A549 treated with RU486 at 1 μM for 4 hours (cell line): ENCODE measurements at places on chromosomes 3 and 15. TPM values are rescaled to one million over a fixed set of nuclear protein-coding genes. Genes with fewer than 3 reads are reported as not detected.

Gene PLAAT1
- total RNA-seq: not detected in 5 replicates

Gene IL16
- 0.09 to 0.18 TPM in 2 of 5 replicates, not detected in the others for total RNA-seq

Gene SPTBN5
- total RNA-seq: 0.08 to 0.32 TPM (median 0.22 TPM) in 5 replicates

Gene ZBTB20
- 0.09 to 1.2 TPM (median 0.77 TPM) in 5 replicates for total RNA-seq

Gene HHLA2
- 0.03 to 0.14 TPM (median 0.10 TPM) in 4 of 5 replicates, not detected in the other for total RNA-seq

Gene CERS3
- total RNA-seq: not detected in 5 replicates

Gene MYO5A
- total RNA-seq: 21.8 to 30.6 TPM (median 25.6 TPM) in 5 replicates

Gene FGD5
- 0.05 to 0.16 TPM in 2 of 5 replicates, not detected in the others for total RNA-seq

Gene SLC28A1
- total RNA-seq: 0.07 TPM in 1 of 5 replicates, not detected in the others

Gene LNP1
- 0.66 to 1.2 TPM (median 0.80 TPM) in 5 replicates for total RNA-seq

Gene RBP2
- not detected in 5 replicates for total RNA-seq

Gene TGM4
- total RNA-seq: 0.10 to 0.17 TPM in 2 of 5 replicates, not detected in the others

Gene MRAS
- 7.1 to 12.2 TPM (median 8.5 TPM) in 5 replicates for total RNA-seq

Gene RBPMS2
- 6.4 to 9.5 TPM (median 7.7 TPM) in 5 replicates for total RNA-seq

Gene TERC
- total RNA-seq: 0.44 TPM in 1 of 5 replicates, not detected in the others

Gene GPR62
- not detected in 5 replicates for total RNA-seq

Gene ANKRD63
- 0.31 to 0.80 TPM (median 0.44 TPM) in 4 of 5 replicates, not detected in the other for total RNA-seq

Gene MST1R
- 5.3 to 8.5 TPM (median 7.4 TPM) in 5 replicates for total RNA-seq

Gene SLC24A5
- total RNA-seq: not detected in 5 replicates

Gene CYP8B1
- not detected in 5 replicates for total RNA-seq

Gene SAMD7
- total RNA-seq: not detected in 5 replicates

Gene ZMYND10
- total RNA-seq: 0.87 to 1.4 TPM (median 1.1 TPM) in 5 replicates

Gene PIGBOS1
- total RNA-seq: 20.8 to 33.4 TPM (median 28.2 TPM) in 5 replicates

Gene GP5
- 0.03 TPM in 1 of 5 replicates, not detected in the others for total RNA-seq

Gene PLA2G4B
- total RNA-seq: 1.00 to 2.3 TPM (median 1.6 TPM) in 5 replicates

Gene FGF7
- not detected in 5 replicates for total RNA-seq

Gene CNTN6
- total RNA-seq: not detected in 5 replicates

Gene TMEM212
- total RNA-seq: not detected in 5 replicates

Gene GABRB3
- total RNA-seq: 61.0 to 82.0 TPM (median 72.6 TPM) in 5 replicates

Gene GOLGA8J
- not detected in 5 replicates for total RNA-seq

Gene RRP9
- 36.4 to 52.7 TPM (median 48.3 TPM) in 5 replicates for total RNA-seq

Gene FBXL2
- total RNA-seq: 5.4 to 7.8 TPM (median 7.4 TPM) in 5 replicates

Gene BFSP2
- total RNA-seq: not detected in 5 replicates

Gene AQP9
- total RNA-seq: not detected in 5 replicates

Gene MED12L
- total RNA-seq: 0.25 to 0.87 TPM (median 0.50 TPM) in 5 replicates

Gene SI
- total RNA-seq: not detected in 5 replicates

Gene COL7A1
- 122 to 212 TPM (median 173 TPM) in 5 replicates for total RNA-seq

Gene CACNA2D3
- total RNA-seq: 0.03 to 0.05 TPM in 2 of 5 replicates, not detected in the others

Gene SLC51A
- total RNA-seq: not detected in 5 replicates

Gene IL1RAP
- total RNA-seq: 5.4 to 7.1 TPM (median 6.8 TPM) in 5 replicates

Gene FRMD5
- total RNA-seq: 3.8 to 5.1 TPM (median 4.4 TPM) in 5 replicates

Gene FES
- 0.56 to 0.88 TPM (median 0.64 TPM) in 5 replicates for total RNA-seq

Gene CFAP161
- not detected in 5 replicates for total RNA-seq

Gene CFAP91
- total RNA-seq: 0.15 to 0.35 TPM (median 0.31 TPM) in 5 replicates

Gene SLC9C1
- not detected in 5 replicates for total RNA-seq

Gene DNAJA4
- total RNA-seq: 0.05 to 0.11 TPM in 2 of 5 replicates, not detected in the others

Gene STAC
- total RNA-seq: 1.8 to 2.9 TPM (median 2.5 TPM) in 5 replicates
